Dermis microvascular lymphatic vessel endothelial cell (primary cell): ENCODE measurements at places on chromosomes 3 and 15.

GRCh38 chr15:58597943-58598828 lies 151.3 kb downstream of the ADAM10 start:
- DNase-seq, result no peak

DNA sequence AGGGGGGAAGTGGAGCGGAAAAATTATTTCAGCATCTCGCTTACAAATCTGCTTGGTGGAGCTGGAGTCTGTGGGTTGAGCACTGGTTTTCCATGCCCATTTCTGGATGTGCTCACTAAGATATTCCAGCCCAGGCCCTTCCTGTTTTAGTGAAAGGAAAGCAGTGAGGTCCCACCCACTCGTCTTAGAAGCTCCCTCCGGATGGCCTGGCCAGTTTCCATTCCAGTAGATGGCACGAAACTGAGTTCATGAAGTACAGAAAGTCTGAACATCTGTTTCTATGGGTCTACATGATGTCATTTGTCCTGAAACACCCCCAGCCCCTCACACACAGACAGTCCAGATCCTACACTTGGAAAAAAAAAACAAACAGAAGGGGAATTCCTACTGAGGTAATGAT lies 31.9 kb upstream of the THSD4 start:
- DNase-seq, result peak; percentile 26

DNA sequence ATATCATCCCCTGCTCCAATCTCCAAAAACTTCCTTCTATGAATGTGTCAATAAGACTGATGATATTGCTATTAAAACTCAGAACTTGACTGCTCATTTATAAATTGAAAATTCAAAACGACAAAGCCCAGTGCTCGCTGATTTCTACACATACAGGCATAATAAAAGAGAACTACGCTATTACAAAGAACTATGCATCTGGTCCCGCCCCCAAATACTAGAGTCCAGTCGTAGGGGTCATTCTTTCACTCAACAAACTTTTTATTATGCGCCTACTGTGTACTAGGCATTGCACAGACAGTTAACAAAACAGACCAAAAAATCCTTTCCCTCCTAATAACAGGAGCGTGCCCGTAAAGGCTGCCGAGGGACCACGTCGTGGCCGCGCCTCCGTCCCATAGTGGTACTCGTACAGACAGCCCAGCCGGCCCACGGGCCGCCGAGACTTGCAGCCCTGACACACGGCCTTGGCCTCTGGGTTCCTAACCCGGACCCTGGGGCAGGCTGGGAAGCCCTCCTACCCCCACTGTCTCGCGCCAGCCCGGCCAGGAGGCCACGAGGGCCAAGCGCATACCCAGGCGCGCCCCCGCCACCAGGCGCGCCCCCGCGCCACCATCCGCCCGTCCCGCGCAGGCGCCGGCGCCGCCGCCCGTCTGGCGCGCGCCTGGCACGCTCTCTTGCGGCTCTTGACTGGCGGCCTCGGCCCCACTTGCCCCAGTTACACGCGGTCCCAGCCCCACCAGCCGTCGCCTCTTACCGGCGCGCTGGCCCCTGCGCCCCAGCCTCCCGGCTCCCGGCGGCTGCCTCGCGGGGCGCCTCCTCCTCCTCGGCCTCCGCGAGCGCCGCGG lies 757 bp downstream of the AVEN start:
- peak; percentile 30 for DNase-seq

DNA sequence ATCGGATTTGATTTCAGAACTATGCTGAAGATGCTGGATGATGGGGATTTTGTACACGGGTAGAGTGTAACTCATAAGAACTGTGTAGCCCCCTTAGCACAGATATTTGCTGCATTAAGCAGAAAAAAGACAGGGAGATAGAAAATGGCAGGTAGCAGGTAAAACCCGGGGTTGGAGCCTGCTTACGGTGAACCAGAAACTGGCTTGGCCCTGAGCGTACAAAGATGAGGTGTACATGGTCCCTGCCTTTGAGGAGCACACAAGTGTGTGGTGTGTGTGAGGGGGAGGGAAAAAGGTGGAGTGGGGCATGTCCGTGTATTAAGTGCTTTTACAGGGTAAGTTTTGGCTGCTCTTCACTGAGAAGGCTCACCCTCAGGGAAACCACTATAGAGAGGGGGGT lies 3.5 kb downstream of the LPP start:
- no peak for DNase-seq

DNA sequence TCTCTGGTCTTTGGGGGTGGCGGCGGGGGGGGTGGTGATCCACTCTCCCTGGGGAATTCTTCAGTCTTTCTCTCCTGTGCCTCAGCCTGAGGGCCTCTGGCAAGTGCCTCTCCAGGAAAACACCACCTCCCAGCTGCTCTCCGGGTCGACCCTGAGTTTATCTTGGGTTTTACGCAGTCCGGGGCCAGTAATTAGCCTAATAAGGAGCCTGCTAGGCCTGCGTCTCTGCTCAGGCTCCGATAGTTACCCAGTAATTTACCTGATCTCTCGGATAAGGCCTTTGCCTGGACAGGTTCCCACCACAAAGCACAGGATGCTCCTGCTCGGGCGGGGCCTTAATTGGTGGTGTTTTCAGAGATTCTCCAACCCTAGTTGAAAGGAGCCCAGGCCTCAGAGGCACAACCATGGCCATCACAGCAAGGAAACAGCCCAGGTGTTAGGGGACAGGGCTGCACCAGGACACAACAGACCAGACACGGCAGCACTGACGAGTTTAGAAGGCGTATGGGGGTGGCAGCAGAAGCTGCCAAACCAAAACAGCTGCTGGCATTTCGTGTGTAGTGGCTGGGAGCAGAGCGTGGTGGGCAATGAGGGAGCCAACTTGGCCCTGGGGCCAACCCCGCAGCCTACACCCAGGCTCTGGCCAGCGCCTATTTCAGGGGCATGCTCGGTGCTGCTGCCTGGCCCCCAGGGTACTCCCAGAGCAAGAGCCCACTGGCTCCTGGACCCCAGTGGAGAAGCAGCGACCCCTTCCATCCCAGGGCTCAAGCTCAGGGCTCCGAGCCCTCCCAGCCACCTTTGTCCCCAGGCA lies 71.4 kb downstream of the KLF13 start:
- DNase-seq, result no peak

- no peak for DNase-seq
Observed at GRCh38 chr3:194093842-194094241, 42.1 kb upstream of the HES1 start.

- peak; percentile 53 for DNase-seq
Observed at GRCh38 chr3:146382386-146382785, 87.0 kb downstream of the PLSCR2 start.

DNA sequence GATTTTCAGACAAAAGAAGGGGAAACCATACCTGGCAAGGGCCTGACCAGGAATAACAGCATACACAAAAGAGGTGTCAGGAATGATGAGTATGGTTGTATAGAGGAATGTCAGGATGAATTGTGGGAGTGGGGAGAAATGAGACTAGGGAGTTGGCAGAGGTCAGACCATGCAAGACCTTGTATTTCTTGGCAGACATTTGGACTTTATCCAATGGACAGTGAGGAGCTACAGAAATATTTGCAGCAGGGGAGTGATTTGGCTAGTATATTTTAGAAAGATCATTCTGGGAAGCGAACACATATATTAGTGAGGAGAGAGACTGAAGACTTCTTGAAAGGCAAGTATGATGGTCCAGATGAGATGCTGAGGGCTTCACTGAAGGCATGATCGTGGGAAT lies 25.4 kb upstream of the ALPK3 start:
- no peak for DNase-seq

DNA sequence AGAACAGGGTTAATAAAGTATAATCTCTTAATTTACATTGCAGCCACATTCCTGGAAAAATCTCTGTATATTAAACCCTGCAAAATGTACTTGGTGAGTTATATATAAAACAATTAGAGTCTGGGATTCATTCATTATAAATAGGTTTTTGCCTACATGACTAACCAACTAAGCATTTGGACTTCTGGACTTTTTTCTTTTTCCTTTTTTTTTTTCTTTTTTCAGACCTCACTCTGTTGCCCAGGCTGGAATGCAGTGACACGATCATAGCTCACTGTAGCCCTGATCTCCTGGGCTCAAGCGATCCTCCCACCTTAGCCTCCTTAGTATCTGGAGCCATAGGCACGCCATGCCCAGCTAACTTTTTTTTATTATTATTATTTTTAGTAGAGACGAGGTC lies 4.5 kb downstream of the DNAJC13 start:
- no peak for DNase-seq

- no peak for DNase-seq
Observed at GRCh38 chr3:53818221-53819162, 27.7 kb downstream of the CHDH start.

- DNase-seq, result no peak
Observed at GRCh38 chr3:193314161-193314560, 64.4 kb downstream of the ATP13A5 start.

GRCh38 chr3:99774467-99774866 lies 43.2 kb upstream of the CMSS1 start:
- peak; percentile 41 for DNase-seq

DNA sequence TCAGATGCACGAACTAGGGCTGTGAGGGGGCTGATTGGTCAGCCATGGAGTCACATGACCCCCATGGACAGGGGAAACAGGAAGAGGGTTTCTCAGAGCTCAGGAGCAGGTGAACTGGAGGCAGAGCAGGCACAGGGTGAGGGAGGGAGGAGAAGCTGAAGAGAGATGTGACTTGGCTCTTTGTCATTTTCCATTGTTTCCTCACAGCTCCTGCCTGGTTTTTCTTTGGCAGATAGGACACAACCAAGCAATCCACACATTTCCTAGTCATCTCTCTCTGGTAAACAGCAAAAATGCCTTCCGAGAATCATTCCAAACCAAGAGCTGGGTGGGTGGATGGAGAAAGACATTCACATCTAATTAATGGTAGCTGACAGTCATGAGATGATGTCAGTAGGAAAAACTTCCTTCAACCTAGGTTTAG lies 43.4 kb upstream of the LMCD1 start:
- DNase-seq, result no peak

GRCh38 chr15:33277689-33278088 lies 33.1 kb upstream of the RYR3 start:
- no peak for DNase-seq

DNA sequence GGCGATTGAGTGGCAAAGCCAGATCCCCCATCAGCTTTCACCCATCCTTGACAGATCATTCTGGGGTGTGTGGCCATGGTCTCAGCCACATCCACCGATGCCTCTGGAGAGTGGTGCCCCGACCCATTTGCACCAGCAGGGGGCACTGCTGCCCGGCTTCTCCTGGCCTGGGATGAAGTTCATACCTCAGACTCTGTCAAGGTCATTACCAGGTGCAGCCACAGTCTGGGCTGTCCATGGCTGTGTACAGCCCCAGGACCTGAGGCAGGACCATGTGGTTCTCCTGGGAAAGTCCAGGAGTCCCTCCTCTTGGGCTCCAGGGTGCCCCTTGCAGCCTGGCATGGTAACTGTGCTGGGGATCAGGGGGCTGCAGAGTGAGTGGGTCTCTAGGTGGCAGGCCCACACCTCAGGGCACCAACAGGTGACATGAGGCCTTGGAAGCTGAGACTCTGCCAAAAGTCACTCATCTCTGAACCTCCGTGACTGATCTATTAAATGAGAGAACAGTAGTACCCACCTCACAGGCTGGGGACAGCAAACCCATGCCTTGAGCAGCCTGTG lies 67.2 kb downstream of the CACNA2D2 start:
- DNase-seq, result no peak

GRCh38 chr3:141246224-141246957 lies 14.8 kb downstream of the PXYLP1 start:
- no peak for DNase-seq

DNA sequence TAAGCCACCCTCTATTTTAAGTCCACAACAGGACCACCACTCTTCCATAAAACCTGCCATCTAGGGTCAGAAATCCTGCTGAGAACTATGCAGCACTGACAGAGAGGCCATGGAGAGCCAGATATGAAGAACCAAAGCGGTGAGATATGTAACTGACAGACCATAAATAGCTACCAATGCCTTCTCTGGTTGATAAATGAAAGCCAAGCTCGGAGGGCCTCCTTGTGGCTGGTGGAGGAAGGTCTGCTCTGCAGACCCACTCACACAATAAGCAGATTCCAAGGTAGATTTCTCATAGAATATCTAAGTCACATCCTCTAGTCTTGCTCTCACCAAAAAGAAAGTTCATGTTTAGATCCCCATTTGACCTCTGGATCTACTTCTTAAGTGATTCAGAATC lies 38.9 kb downstream of the RYK start:
- peak; percentile 71 for DNase-seq

GRCh38 chr3:89619263-89619662 lies 511.8 kb downstream of the EPHA3 start:
- no peak for DNase-seq

DNA sequence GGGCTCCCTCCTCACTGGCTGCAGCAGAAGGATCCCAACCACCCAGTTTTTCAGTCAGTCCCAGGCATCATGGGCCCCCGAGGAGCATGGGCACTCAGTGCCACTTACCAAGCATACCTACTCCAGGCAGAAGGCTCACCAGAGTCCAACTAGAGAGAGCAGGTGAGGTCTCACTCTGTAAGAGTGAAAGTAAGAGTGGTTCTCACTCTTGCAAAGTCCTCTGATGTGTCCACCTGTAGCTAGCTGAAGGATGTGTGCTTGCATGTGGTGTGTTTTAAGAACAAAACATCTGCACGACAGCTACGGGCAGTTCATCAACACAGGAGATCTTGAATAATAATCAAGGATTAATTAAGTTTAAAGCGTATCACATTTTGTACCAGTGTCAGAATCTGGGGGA lies 49.7 kb downstream of the CCK start:
- no peak for DNase-seq

GRCh38 chr3:125087768-125088391 lies 32.1 kb upstream of the HEG1 start:
- DNase-seq, result peak; percentile 28

DNA sequence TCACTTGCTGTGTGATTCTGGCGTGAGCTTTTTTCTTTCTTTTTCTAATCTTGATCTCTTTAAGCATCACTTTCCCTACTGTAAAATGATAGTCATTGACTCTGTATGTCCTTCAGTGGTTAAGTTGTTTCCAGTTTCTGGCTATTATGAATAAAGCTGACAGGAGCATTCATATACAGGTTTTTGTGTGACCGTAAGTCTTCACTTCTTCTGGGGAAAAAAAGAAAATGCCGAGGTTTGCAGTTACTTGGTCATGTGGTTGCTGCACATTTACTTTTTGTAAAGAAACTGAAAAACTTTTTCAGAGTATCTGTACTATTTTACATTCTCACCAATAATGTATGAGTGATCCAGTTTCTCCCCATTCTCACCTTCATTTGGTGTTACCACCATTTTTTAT lies 247.4 kb upstream of the RBMS3 start:
- DNase-seq, result no peak

DNA sequence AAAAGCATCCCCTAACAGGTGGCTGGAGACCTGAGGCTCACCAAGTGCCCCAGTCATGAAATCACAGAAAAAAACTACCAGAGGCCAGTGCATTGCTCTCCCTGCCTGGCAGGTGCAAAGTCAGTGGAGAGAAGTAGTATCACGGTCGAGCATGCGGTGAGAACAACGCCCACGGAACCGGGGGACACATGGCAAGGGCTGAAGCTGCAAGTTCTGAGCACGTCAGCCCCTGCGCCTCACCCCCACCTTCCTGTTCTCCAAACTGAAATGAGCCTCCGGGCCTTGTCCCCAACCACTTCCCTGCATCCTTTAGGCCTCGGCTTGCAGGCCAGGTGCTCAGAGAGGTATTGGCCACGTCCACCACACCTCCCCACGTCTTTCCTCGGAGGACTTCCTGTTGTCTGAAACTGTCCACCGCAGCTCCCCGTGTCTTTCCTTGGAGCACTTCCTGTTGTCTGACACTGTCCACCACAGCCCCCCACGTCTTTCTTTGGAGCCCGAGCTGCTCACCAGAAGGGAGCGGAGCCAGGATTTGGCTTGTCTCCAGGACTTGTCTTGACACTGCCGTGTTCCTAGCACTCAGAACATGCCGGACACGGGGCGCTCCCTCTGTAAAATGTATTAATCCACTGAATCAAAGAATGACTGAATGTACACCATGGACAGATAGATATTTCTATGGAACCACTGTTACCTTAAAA lies 43.9 kb downstream of the NSMCE3 start:
- DNase-seq, result no peak
